CMK (cell line): ENCODE measurements at places on chromosomes 7 and 10.

- no peak for DNase-seq
Measured at GRCh38 chr10:44752451-44753441, 158.4 kb upstream of the TMEM72 start.

GRCh38 chr10:124283215-124283948 lies 135.3 kb downstream of the OAT start:
- DNase-seq, result no peak

GRCh38 chr10:49694466-49694865 lies 15.0 kb downstream of the C10orf53 start:
- DNase-seq, result no peak

- DNase-seq, result no peak
Measured at GRCh38 chr7:121447911-121448300, 51.8 kb upstream of the FAM3C start.

DNA sequence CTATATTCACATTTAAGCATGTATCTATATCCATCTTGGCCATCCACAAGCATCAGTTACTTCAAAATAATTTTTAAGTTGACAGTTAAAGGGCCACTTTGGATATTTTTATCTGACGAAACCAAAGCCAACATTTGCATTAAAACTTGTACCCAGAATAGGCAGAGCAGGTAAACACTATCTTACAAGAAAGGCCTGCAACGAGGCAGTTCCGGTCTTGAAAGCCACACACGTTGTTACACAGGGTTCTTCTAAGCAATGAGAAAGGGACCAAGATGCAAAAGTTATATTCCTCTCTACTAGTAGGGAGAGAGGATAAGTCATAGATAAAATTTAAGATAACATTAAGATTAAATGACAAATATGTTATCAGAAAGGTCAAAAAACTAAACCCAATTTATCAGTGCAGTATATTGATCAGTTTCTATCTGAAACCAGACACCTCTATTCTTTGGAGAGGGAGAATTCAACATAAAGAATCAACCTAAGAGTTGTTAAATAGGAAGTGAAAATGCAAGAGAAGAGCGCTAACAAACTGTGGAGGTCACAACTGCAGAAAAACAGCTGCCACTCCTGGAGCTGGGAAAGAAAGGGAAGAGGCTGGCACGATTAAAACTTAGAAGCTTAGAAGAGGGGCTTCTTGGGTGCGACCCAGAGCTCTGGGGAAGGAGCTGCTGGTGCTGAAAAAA lies 701.3 kb downstream of the TNS3 start:
- DNase-seq, result no peak

- no peak for DNase-seq
Measured at GRCh38 chr7:7805511-7806153, 87.2 kb upstream of the RPA3 start.

- no peak for DNase-seq
Measured at GRCh38 chr7:143359771-143360353, 2.7 kb downstream of the FAM131B start.

DNA sequence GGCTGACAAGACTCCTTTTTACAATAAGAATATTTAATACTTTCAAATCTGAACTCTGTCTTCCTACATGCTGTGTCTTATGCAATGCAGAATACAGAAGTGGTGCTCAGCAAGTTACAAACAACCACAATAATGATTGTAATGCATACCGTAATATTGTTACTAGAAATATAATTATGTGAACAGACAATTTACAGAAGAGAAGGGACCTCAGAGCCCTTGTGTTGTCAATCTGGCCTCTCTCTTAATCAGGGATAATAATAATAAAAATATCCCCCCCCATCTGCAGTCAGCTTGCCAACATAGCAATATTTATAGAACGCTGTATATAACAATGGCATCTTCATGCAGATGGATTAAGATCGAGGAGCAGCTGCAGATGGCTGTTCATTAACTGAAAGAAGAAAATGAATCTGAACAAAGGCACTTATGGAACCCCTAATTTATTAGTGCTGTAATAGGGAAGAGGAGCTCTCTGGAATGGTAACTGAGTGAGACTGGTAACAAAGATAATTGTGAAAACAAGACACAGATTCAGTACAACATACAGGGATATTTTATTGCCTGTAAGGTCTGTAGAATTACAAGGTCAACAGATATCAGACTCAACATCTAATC lies 106.3 kb downstream of the TMEM26 start:
- no peak for DNase-seq

- DNase-seq, result no peak
Measured at GRCh38 chr7:136617176-136617575, 251.3 kb upstream of the CHRM2 start.

- no peak for DNase-seq
Measured at GRCh38 chr7:8175929-8176369, 86.0 kb downstream of the ICA1 start.

GRCh38 chr10:114694752-114695151 lies 36.7 kb upstream of the ABLIM1 start:
- no peak for DNase-seq

DNA sequence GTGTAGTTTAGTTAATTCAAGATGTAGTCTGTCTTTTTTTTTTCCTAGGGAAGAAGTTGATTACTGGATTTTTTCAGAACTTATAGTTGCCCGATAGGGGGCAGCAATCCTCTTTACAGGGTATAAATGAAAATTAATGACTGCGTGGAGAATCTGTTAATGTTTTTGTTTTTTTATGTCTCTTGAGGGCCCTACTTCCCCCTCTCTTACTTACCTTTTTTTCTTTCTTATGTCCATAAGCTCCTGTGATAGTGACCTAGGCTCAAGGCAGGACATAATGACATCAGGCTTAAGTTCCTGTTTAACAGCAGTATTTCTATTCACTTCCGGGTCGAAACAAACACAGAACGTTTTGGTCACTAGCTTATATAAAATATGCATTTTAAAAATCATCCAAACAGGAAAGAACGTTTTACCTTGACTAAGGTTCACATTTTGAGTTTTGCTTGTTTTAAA lies 18.8 kb downstream of the CDC123 start:
- no peak for DNase-seq

DNA sequence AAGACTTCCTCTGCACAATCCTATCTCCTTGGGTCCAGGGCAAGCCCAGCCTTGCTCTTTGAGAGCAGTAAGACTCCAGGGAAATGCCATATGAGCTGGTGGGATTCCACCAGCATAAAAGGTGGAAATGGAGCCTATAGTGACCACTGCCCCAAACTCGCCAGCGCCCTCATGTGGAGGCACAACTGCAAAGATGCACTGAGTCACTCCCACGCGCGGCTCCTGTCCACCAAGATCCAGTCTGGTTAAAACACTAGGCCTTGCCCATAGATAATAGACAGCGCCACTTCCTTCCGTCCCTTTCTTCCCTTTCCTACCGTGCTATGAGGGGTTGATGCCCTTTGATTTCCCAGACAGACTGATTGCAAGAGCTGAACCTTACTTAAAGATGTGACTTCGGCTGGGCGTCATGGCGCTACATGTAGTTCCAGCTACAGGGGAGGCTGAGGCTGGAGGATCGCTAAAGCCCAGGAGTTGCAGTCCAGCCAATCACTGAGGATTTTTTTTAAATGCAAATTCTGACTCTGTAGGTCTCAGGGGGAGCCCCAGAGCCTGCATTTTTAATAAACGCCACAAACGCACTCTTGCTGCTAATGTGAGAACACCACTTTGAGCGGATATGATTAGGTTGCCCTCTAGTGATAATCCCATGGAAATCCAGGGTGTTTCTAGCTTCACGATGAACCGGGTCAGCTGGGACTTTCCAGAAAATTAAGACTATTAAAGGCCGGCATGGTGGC lies 136.5 kb downstream of the EPC1 start:
- DNase-seq, result no peak

DNA sequence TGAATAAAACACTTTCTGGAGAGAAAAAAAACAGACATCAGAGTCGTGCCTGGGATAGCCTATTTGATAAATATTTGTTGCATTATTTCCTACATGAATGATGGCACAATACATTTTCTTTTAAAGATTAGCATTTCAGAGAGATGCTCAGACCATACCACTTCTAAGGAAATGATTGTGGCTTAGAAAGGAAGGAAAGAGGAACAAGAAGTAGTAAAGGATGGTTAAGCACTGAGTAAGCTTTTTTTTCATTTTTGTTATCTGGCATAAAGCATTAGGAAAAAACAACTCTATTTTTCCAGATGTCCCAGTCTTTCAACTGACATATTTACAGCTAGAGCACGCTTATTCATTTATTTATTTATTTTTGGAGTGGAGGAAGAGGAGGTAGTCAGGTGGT lies 258.8 kb upstream of the TEX47 start:
- DNase-seq, result no peak

- no peak for DNase-seq
Measured at GRCh38 chr10:91575044-91575610, 57.7 kb downstream of the PPP1R3C start.

DNA sequence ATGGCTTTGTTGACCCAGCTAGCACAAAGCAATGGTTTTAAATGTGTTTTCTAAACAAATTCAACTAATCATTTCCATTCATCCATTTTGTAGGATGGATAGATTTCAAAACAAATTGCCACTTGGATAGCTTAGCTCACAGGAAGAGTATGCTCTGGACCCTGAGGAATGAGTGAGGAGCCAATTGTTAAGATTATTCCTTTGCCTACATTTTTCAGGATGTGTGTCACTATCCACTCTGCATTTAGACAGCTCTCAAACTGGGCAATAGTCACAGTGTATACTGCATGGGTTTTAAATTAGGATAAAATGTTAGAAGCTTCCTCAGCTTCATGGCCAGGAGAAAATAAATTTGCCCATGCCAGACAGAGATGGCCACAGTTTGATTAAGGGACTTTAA lies 605.6 kb upstream of the TEX47 start:
- no peak for DNase-seq

DNA sequence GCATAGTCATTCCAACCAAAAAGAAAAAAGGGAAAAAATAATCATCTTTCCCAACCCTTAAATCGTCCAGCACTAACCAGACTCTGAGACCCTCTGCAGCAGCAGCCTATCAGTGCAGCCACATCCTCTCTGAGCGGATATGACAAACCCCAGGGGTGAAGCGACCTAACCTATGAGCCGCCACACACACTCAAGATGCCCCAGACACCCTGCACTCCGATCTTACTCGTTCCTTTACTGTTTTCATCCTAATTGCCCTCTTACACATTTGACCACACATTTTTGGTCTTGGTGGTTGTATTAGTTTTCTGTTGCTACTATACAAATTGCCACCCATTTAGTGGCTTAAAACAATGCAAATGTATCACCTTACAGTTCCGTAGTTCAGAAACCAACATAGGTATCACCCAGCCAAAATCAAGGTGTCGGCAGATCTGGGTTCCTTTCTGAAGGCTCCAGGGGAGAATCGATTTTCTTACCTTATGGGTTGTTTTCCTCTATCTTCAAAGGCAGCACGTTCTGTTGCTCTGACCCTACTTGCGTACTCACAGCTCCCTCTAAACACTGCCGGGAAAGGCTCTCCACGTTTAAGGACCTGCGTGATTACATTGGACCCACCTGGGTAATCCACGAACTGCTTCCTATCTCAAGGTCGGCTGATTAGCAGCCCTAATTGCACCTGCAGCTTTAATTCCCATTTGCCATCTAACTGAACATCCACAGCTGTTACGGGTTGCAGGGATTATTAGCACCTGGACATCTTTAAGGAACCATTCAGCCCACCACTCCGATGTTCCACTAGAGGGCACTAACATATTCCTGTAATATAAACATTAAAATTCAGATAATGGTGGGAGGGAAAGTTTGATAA lies 37.3 kb upstream of the PRSS1 start:
- DNase-seq, result no peak

DNA sequence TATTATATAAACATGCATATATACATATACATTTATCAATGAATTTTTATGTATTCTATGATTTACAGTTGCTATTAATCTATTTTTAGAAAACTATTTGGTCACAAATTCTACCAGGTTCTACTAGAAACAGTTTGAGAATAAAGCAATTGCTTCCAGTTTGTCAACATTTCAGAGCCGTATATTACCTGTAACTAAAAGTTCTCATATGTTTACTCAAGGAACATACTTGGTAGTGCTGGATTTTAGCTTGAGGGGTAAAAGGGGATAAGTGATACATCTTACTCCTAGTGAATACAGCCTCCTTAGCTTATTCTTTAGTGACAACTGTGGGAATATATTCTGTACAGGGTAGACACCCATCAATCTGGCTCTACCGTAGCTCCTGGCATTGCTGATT lies 1590.5 kb upstream of the LRRTM3 start:
- DNase-seq, result no peak

DNA sequence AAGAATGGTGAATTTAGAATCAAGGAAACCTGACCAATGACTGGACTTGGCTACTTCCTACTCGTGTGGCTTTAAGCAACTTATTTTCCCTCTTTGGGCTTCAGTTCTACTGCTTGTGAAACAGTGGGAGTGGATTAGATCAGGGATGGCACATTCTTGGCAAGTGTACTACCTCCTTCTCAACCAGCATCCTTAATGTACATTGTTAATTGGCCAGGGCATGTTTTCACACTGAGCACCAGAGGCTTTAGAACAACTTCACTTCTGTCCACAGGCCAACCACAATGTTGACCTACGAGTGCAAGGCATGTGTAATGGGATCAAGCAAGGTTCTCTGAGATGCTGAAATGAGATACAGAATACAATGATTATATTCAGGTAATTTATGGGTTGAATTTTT lies 315.3 kb downstream of the ADRA2A start:
- DNase-seq, result no peak

DNA sequence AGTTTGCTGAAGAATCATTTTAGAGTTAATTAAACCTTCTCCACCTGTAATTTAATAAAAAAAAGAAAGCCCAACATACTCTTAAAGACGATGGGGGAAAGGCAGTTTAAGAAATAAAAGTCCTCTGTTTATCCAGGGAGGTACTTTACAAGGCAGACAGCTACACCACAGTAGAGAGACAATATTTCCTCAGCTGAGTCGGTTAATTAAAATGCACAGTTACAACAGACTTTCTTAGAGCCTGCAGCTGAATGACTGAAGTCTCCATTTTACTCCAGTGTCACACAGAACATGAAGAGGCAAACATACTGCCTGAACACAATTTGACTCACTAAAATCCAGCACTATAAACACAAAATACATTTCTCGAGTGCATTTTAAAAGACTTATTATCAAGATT lies 15.1 kb downstream of the LRRTM3 start:
- no peak for DNase-seq

- DNase-seq, result no peak
Measured at GRCh38 chr7:5001911-5002310, 42.9 kb upstream of the MMD2 start.

DNA sequence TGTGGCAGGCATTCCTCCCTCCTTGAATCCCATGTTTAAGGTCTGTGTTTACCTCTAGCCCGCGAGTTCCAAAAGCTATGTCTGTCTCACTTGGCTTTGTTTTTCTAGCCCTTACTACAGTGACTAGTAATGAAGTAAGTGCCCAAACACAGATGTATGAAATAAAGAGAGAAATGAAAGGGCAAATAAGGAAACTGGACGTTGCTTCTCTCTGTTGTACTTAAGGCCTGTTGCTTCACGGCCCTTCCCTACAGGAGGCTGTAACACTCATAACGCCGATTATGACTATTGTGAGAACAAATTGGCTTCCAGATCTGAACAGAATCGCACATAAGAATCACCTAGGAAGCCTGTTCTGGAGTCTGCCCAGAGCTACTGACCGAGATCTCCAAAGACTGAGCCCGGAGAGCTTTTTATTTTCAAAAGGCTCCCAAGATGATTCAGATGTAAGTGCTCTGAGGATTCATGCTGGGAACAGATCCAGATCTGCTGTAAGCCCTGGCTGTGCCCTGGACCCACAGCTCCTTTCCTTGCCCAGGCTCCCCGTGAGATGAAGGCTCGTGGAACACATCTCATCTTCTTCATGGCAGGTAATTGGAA lies 432.6 kb downstream of the SDK1 start:
- no peak for DNase-seq

GRCh38 chr7:140646931-140647647 lies 6.5 kb upstream of the DENND2A start:
- DNase-seq, result no peak
